ENCODE measurements at places on chromosomes 1 and 21.

DNA sequence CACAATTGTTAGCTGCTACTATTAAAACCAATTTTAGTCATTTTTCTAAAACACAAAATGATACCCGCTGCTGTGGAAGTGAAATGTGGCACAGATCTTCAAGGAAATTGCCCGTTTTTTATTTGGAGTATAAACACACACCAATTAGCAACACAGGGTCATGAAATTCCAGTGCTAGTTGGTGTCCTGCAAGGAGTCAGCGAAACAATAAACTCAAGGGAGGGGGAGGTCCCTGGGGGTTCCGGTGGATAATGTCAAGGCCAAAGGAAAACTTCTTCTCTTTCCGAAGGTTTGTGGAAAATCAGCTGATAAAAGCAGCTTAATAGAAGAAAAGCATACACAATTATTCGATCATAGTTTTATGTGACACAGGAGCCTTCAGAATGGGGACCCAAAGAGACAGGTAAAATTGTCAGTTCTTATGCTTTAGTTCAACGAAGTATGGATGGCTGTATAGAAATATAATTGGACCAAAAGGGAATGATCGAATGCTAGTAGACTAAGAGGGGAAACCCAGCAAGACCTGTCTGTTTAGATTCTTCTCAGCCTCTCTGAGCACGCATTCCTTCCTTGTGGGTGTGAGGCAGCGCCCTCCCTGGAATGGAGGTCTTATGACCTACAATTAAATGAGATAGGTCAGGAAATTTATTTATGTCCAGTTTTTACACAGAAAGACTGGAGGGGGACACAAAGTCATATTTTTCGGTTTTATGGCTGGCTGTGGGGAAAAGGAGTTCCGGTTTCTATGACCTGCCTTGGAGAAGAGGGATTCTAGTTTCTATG lies 65.9 kb downstream of the KCNK1 start:
- DNase-seq = no peak

- no peak for DNase-seq
Observed at GRCh38 chr21:45250914-45251634, 36.6 kb downstream of the POFUT2 start.

DNA sequence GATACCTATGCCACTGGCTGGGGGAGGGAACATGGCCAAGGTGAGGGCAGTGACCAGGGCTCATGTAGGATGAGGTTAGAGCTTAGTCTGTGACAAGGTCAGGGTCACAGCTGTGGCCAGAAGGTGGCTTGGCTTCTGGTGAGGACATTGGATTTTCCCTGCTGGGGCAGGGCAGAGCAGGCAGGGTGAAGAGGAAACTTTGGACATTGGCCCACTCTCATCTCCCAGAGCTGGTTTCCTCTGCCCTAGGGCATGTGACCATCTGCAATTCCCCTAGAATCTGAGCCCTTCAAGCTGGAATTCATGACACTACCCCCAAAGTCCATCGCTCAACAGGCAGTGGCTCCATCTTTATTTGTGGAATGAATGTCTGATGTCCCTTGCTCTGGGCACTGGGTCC lies 5.3 kb downstream of the DMBX1 start:
- no peak for DNase-seq

DNA sequence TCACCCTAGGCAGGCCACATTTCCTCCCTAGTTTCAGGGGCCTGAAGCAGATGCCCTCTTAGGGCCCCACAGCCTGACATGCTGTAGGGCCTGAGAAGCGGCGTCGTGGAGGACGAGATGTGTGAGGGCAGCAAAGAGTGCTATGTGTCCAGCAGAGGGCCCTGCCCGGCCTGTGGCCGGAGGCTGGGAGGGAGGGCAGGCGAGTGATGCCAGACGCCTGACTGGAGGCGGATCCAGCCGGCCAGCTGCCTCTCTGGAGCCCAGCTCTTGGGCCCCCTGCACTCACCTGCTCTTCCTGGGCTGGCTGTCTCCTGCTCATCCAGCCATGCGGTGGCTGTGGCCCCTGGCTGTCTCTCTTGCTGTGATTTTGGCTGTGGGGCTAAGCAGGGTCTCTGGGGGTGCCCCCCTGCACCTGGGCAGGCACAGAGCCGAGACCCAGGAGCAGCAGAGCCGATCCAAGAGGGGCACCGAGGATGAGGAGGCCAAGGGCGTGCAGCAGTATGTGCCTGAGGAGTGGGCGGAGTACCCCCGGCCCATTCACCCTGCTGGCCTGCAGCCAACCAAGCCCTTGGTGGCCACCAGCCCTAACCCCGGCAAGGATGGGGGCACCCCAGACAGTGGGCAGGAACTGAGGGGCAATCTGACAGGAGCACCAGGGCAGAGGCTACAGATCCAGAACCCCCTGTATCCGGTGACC lies at the start of gene GPR37L1:
Gene GPR37L1 (plus strand): TSS at position 279 of the 697 bp plus-strand sequence. CDS start 47 bp downstream, at position 326.
- DNase-seq = no peak

- DNase-seq = no peak
Observed at GRCh38 chr1:38892976-38893375, 11.6 kb upstream of the GJA9 start.

DNA sequence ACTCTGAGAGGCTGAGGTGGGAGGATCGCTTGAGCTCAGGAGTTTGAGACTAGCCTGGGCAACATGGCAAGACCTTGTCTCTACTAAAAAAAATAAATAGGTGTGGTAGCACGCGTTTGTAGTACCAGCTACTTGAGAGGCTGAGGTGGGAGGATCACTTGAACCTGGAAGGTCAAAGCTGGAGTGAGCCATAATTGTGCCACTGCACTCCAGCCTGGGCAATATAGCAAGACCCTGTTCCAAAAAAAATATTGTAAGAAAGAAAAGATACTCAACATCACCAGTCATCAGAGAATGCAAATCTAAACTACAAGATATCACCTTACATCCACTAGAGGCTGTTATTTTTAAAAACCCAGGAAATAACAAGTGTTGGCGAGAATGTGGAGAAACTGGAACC lies 32.5 kb downstream of the ZNF644 start:
- DNase-seq = no peak

DNA sequence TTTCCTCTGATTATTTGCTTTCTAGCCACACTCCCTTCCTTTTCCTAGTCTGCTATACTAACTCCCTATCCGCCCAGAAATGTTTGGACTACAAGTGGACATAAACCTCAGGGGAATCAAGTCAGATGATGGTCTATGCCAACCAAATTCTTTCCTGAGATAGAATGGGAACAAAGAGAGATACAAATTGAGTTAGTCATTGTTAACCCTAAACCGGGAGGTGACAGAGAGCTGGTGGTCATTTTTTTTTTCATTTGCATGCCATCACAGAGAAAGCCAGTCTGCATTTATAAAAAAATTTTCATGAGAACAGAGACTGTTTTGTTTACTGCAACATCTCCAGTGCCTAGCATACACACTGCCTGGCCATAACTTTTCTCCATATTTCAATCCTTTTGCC lies 35.0 kb downstream of the MYSM1 start:
- DNase-seq = no peak

DNA sequence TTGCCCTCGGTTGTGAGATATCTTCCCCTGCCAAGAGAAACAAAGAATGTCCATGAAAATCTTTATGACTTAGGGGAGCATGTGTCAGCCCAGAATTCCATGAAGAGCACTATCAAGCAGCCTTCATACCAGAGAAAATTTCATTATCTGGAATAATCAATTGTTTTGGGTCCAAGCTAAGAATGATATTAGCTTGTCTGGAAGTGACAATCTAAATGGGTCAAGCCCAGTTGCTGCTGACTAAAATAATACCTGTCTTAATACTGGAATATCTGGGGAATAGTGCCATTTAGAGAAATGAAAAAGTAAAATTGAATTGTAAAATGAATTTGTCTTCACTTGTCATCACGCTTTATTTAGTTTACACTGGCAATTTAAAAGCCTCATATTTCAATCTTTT lies 407.4 kb downstream of the PLA2G4A start:
- DNase-seq = no peak

DNA sequence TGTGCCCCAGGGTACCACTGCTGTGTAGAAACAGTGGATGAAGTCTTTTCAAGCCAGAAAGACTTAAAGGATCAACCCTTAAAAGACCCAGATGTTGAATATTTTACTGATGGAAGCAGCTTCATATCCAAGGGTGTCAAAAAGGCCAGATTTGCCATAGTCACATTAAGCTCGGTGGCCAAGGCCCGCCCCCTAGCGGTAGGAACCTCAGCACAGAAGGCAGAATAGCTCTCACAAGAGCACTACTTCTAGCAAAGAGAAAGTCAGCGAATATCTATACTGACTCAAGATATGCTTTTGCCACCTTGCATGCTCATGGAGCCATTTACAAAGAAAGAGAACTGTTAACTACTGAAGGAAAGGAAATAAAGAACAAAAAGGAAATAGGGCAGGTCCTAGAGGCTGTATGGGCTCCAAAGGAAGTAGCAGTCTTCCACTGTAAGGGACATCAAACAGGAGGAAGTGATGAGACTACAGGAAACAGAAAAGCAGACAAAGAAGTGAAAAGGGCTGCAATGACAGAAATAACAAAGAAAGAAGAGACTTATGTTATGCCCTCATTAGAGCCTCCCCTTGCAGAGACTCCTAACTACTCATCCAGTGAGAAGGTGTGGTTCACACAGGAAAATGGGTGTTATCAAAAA lies 90.5 kb downstream of the LIPI start:
- peak; percentile 5 for DNase-seq

DNA sequence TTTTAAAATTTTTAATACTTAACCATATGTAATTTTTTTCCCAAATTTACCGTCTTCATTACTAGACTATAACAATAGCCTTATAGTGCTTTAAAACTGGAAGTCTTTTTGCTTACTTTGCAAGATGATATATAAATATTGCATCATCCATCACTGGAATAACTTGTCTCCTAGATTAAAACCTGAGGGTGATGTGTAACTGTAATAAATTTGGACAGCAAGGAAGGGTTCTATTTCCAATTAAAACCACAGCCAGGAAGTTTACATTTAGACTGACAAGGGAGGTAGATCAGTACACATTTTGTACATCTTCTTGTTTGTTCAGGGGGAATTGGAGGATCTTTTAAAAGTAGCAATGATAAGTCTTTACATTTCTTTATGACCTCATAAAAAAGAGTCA lies 21.9 kb downstream of the NTNG1 start:
- no peak for DNase-seq

GRCh38 chr1:6460301-6461050 lies 5.5 kb downstream of the TNFRSF25 start:
- DNase-seq = no peak

- DNase-seq = peak; percentile 38
Observed at GRCh38 chr1:68322837-68323687, 90.7 kb upstream of the WLS start.

DNA sequence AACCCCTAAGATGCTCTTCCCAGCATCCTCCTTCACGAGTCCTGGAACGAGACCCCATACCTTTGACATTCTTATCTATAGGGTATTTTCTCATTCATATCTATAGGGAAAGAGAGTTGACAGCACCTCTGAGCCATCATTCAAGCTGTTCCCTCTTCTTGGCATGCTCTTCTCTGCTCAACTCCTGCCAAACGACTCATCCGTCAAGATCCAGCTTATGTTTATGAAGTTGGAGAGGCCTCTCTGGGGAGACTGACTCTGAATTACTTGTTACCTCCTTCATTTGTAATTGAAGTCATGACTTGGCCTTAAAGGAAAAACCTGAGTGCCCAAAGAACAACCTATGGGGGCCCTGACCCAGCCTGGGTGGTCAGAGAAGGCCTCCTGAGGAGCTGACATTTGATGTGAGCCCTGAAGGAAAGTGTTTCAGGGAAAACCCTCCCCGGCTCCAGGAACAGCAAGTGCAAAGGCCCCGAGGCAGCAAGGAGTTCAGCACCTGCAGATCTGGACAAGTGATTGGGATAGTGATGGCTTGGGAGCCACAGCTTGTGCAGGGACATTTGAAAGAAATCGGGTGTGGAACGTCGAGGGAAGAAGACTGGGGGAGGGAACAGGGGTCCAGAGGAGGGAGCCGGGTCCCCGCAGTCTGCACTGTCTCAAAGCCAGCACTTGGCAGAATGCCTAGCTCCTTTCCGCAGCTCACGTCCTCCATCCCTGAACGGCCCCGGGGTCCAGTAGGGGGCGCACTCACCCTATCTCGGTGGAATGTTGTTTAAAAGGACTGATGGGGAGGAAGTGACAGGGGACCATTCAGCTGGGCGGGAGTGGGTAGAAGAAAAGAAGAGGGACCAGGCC lies 14.0 kb upstream of the CDA start:
- peak; percentile 89 for DNase-seq

All from kidney (tissue), 22 donors.